ENCODE measurements at places on chromosomes 16 and 17. TPM values are rescaled to one million over a fixed set of nuclear protein-coding genes. Genes with fewer than 3 reads are reported as not detected.
A peak's percentile ranks its signal among the peaks of the same experiment; 100 is the strongest.

C16orf95 gene
- total RNA-seq = 4.4 TPM

DNA sequence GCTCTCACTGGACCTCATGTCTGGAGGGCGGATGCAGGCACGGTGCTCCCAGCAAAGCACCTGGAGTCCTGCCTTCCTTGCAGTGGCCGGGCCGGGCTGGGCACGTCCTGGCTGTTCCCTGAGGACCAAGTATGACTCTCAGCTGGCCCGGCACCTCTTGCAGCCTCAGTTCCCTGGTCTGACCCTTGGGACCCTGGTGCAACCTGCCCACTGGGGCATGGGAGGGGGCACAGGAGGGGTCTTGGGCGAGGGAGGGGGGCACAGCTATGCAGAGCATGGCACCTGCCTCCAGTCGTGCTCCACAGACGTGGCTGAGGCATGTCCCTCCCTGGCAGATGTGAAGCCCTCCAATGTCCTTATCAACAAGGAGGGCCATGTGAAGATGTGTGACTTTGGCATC is 19.6 kb downstream of the MAP2K3 start:
- no peak for DNase-seq

- peak; percentile 97 for DNase-seq
These were observed 5.6 kb downstream of the RARA start for GRCh38 chr17:40314584-40314956.

DNA sequence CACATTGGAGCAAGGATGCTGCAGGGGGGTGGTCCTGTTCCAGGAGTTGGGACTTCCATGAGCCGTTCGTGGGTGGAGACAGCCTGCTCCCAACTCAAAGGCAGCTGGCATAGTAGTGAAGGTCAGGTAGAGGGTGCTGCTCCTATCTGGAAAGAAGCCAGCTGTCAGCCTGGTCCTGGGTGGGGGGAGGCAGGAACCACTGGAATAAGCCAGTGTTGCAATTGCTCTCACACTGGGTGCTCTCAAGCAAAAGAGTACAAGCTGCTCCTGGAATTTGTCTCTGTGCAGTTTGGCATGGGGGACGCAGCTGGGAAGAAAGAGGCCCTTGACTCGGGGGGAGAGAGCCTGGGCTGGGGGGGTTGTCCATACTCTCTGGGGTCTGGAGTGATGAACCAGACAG is 8.7 kb downstream of the CACNG5 start:
- no peak for DNase-seq

GRCh38 chr17:33277436-33278100 is 15.5 kb downstream of the ASIC2 start:
- DNase-seq = no peak

CLDN9 gene
- 0.36 TPM for total RNA-seq

- no peak for DNase-seq
These were observed 4.5 kb upstream of the TSPOAP1 start for GRCh38 chr17:58332778-58333735.

DNA sequence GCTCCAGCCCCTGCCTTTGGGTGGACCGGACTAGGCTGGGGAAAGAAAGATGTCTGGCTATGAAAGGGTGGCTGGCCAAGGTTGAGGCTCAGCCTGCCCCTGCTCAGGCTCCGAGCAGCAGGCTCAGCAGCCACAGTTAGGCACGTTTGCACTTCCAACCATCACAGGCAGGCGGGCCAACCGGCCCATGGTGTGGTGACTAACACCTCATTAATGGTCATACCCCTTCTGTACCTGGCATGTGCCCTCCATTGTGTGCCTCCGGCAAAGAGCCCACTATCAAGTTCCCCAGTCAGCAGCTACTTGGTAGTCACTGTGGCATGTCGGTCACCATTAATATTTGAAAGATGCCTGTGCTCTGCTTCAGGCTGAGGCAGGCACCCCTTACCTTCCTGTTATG is 6.7 kb downstream of the TBC1D24 start:
- DNase-seq = no peak

DNA sequence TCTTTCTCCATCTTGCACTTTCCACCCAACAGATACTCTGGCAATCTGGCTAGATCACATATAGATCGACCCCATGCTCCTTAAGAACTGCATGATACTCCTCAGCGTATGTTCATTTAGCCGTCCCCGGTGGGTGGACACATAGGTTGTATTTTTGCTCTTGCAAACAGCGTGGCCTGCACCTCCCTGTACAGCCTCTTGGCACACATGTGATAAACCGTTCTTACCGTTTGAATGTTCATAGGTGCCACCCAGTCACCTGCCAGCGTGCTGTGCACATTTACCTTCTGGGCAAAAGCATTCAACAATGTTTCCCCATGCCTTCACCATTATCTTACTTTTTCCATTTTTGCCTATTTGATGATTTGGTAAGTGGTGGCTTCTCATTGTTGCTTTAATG is 6.2 kb downstream of the TNP2 start:
- DNase-seq = no peak

SOX15 gene
- 10.9 TPM for total RNA-seq

EIF1 gene
- 112 TPM for total RNA-seq

SCGB1C2 gene
- total RNA-seq = 1.1 TPM

DNA sequence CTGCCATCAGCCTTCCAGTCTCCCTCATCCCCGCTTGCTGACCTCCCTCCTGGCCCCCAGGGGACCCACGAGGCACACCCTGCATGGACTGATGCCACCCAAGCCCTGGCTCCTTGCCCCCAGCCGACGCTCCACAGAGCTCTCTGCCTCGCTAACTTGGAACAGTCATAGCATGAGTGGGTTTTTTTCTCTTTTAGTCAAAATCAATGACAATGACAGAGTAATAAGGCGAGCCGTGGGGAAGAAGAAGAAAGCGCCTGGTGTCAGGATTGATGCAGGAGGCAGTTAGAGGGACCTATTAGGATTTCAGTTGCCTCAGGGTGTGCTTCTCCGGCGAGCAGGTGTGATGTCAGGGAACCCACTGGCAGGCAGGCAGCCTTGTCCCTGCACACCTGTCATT is 176.3 kb upstream of the TNRC6C start:
- no peak for DNase-seq

SSTR5 gene
- total RNA-seq = 0.29 TPM

- no peak for DNase-seq
These were observed 2.3 kb downstream of the C17orf58 start for GRCh38 chr17:67993998-67994361.

KRTAP2-3 gene
- not detected for total RNA-seq

DNA sequence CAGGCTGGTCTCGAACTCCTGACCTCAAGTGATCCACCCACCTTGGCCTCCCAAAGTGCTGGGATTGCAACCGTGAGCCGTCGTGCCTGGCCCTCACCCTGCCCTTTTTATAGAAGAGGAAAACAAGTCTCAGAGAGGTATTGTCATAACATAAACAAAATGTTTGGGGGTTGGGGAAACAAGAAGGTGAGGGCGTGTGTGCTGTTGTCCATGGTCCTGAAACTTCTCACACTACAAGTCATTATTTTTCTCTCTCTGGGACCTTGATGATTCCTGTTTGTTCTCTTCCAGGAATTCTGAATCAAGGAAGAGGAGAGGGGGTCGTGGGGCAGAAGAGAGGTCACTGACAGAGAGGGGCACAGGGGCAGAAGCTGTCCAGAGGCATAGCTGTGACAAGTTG is 160.2 kb upstream of the LHX1 start:
- peak; percentile 35 for DNase-seq

C16orf54 gene
- not detected for total RNA-seq

DNA sequence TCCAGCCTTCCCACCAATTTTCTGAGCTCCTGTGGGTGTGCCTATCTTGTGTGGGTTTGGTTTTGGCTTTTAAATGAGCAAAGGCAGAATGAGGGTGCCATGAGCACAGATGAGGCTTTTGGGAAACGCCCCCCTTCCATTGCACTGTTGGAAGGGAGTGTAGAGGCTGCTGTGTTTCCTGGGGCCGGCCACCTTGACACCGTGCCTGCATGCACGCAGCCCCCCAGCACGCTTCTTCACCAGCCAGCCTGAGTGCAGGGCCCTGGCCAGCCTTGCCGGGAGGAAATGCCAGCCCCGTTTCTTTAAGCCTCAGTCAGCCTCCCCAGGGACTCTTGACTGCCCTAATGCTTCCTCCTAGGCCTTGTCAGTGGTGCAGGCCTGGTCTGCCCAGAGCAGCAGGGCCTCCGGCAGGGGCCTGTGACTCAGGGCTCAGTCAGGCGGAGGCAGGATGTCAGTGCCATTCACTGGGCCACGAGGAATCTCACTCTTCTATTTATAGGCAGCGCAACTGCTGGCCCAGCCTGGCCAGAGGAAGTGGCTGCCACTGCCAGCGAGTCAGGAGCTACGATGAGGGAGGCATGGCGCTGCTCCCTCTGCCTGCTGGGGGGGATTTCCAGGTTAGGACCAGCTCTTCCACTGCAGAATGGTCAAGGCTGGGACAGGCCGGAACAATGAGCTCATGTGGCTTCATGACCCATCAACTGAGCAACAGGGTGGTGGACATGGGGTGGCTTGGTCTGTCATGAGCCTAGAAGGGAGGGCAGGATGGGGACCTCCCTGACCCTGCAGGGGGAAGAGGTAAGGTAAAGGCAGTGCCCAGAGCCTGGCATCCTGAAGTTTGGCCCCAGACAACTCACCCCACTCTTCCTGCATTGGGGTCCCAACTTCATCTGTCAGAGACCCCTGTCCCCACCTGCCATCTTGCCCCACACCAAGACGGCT is 205.2 kb downstream of the RAB11FIP4 start:
- DNase-seq = peak; percentile 99

DNA sequence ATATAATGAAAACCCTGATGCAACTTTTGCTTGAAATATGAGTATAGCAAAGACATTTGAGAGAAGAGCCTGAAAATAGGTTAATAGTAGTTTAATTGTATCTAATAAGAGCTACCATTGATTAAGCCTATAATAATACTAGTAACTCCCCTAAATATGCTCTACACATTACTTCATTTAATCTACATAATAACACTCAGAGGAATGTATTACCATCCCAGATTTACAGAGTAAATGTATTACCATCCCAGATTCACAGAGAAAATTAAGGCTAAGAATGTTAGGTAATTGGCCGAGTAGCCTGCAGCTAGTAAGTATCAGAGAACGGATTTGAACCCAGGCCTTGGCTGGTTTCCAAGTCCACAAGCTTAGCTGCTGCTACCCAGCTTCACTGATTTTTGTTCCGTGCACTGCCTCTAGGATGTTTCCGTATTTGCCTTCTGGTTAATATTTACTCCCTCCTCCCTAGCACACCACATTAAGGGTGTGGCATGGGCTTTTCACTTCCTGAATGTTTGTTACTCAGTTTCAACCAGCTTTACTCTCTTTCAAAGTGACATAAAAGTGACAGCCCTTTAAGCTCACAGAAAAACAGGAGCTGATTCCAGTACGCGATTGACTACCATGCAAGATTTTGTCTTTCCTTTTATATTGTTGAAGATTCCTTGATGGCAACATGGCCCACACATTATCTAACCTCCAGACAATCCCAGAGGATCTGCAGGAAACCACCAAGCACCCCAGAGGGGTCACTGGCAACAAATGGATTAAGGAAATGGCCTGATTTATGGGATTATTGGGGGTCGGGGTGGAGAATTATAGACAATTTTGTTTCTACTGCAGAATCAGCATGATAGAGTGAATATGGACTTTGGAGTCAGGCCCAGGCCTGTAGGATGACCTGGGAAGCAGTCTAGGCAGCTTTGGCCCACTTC is 26.7 kb upstream of the TOX3 start:
- DNase-seq = no peak

C16orf96 gene
- total RNA-seq = 0.11 TPM

DNA sequence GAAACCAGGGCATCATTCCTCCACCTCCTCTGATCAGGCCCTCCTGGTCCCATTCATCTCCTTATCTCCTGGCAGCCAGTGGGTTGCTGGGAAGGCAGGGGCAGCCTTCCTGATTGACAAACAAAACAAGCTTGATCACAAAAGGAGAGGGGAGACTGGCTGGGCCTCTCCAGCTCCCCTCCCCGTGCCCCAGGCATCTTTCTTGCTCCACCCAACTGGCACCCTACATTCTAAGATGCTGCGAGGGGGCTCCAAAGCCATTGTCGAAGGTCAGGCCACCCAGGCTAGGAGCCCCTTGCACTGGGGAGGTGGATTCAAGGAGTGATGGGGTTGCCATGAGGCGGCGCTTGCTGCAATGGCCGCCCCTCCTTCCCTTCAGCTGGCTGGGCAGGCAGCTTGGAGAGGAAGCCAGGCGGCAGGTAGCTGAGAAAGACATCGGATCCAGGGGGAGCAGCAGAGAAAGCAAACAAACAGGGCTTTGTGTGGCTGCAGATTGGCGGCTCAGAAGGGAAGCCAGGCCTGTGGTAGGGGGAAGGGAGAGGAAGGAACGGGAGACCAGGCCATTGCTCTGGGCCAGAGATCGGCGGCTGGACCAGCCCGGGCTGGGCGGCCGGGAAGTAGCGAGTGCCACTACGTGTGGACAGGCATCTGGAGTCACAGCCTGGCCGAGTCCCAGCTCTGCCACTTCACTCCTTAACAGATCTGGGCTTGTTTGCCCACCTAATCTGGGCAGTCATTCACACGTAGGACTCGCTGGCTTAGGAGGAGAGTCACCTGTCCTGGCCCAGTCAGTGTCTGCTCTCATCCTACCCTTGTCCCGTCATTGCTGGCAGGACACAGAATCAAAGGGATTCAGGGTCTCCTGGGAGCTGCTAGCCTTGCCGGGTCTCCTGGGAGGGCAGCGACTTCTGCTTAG is 12.3 kb downstream of the RAI1 start:
- DNase-seq = no peak

- DNase-seq = no peak
These were observed 19.3 kb downstream of the CFAP20 start for GRCh38 chr16:58109881-58110280.

Data from myocyte (in vitro differentiated cells).